Germinal center (tissue), 1 donor: ENCODE measurements at places on chromosomes 5 and 9.

- DNase-seq: no peak
Observed at GRCh38 chr5:129021744-129022143, 56.5 kb downstream of the SLC27A6 start.

DNA sequence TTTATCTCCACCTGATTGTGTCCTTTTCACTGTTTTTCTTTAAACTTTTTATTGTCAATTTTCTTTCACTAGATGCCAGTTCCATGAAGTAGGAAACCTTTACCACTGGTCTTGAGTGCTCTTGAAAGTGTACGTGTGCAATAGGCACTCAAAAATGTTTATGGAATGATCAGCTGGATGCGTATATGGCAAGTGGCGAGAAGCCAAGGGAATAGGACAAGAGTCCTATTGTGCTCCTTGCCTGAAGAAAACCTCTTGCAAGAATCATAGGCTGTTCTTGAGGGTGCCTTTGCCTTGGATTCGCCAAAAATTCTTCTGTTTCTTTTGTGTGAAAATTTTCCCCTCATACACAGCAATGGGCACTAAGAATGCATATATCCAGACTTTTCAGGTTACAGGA, 97.7 kb downstream of the GHR start:
- no peak for DNase-seq

DNA sequence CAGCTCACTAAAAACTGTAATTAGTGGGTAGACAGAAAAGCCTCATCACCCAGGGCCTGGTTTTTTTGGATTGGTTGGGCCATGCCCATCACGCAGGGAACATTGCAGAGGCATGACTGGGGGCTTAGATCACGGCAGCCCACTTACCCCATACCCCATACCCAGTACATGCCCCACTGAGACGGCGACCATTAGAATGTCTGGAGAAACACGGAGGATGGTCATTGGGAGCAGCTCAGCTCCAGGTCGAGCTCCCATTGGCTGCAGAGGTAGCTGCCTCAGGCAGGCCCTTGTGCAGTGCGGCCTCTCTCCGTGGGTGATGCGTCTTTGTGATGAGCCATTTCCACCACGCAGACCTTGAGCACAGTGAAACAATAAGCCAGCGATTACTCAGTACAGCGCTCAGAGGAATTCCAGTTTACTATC, 204.0 kb downstream of the GADD45G start:
- no peak for DNase-seq

DNA sequence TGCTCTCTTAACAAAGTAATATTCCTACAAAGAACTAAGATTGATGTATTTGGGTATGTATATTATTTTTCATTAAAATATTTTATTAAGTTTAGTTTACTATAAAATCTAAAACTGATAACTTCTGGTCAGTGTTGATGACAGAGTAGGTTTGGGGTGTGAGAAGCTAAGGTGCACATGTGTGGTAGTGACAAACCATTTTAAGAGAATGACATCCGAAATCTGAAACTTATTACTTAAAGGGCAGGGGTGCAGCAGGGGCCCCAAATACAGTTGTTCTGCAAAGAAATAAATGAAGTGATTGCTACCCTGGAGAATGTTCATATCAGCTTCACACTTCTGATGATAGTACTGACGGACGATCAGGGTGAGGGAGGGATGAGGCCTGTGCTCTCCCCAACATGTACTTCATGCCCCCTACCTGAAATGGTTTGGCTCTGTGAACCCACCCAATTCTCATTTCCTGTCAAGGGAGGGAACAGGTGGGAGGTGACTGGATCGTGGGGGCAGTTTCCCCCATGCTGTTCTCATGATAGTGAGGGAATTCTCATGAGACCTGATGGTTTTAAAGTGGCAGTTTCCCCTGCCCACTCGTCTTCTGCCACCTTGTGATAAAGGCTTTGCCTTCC, 125.3 kb upstream of the RFX3 start:
- no peak for DNase-seq

DNA sequence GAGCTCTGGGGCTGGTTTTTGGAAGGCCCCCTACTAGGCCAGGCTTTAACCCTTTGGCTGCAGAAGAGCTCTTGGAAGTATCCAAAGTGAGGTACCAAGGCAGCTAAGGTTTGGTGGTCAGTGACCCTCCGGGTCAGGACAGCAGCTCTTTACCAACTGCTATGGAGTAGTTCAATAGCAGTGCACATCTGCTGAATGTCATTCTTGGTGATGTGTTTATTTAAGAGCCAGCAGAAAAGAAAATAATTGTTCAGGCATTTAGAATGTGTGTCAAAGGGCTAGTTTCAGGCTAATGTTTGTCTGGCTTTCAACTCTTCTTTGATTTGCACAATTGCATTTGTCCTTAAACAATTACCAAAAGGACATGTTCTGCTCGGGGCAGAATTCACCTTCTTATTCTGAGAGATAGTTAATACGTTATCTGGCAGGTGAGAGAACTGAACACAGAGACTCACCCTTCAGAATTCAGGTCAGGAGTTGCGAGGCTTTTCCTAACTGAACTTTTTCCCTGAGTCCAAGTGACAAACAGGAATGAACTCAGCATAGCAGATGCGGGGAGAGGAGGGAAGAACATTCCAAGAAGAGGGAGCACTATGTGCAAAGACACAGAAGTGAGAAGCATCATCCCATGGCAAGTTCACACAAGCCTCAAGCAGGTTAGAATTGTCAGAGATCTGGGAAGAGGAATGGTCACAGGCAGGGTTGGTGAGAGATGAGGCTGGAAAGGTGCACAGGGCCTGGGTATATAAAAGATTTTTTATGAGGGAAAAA, 556.7 kb upstream of the TLE4 start:
- no peak for DNase-seq

GRCh38 chr5:73625944-73626811, at the start of gene ARHGEF28:
Gene ARHGEF28 (plus strand): TSS chr5:73626196. CDS start chr5:73684852, 58,656 bp downstream.
- peak; percentile 33 for DNase-seq

GRCh38 chr5:17890501-17890900, 256.2 kb downstream of the TAF11L14 start:
- DNase-seq: no peak

- DNase-seq: peak; percentile 51
Observed at GRCh38 chr9:2053883-2054845, 39.0 kb downstream of the SMARCA2 start.

GRCh38 chr9:34669809-34670562, 7.5 kb upstream of the CCL27 start:
- DNase-seq: no peak

- DNase-seq: no peak
Observed at GRCh38 chr5:175748650-175749049, 90.8 kb downstream of the HRH2 start.
